ENCODE measurements at places on chromosomes 7 and 10.

- no peak for DNase-seq
Measured at GRCh38 chr10:65891073-65891981, 1034.5 kb upstream of the LRRTM3 start.

- DNase-seq, result no peak
Measured at GRCh38 chr10:117740691-117741222, 198.2 kb downstream of the EMX2 start.

DNA sequence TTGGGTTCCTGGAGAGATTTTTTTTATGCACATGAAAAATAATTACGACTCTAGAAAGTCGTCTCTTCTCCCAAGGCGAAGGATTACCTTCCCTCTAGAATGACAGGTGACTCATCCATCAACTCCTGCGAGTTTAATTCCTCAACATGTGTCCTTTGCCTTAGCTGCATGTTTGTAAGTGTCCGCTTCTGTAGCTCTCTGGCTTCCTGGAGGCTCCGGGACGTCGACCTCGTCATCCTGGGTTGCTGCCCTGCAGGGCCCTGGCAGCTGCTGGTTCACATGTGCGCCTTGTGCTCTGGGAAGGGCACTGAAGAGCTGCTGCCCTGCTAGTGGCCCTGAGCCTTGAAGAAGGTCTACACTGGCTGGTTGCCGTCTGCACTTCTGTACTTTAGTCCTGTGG, 210.2 kb downstream of the MLLT10 start:
- DNase-seq, result no peak

GRCh38 chr10:83982812-83983211, 156.5 kb upstream of the GHITM start:
- DNase-seq, result no peak

DNA sequence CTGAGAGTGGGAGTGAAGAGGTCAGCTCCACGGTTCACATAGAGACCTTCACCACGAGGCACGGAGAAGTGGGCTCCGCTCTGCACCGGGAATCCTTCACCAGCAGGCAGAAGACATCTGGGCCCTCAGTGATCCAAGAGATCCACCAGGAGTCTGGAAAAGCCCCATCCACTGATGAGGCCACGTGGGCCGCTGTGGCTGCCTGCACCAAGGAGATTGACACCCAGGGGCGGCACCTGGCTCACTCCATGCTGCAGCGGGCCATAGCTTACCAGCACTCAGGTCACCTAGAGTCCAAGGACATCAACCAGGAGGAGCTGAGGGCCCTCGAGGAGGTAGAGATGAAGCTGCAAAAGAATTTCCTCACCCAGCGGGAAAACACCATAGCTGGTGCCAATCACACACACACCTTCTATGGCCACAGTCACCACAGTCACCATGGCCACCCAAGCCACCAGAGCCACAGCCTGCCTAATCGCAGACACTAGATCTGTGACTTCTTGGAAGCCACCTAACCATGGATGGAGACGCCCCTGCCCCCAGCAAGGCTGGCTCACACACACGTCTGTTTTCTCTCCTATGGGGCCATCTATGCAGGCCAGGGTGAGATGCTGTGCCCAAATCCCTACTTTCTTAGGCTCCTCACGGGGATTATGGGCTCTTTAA, 694 bp downstream of the C10orf62 start:
- no peak for DNase-seq

DNA sequence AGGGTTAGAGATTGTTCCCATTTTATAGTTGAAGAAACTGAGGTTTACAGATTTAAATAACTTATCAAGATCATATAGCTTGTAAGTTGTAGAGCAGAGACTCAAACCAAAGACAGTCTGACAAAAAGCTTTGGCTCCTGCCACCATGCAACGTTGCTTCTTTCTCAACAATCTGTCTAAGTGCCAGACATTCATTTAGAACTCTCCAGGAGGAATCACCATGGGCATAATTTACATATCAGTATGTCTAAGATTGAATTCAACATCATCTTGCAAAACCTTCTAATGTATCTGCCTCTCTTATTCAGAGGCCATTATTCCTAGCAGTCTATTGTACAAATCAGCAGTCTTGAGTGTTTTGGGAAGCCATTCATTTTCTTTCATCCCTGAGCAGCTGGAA, 163.5 kb upstream of the PLXDC2 start:
- DNase-seq, result no peak

GRCh38 chr7:37433166-37433565, 15.5 kb downstream of the ELMO1 start:
- DNase-seq, result no peak

- DNase-seq, result no peak
Measured at GRCh38 chr10:92832121-92832520, 16.2 kb upstream of the EXOC6 start.

GRCh38 chr10:43272030-43272429, 5.2 kb upstream of the RASGEF1A start:
- no peak for DNase-seq

GRCh38 chr10:86363184-86363832, 3.3 kb downstream of the GRID1 start:
- no peak for DNase-seq

- no peak for DNase-seq
Measured at GRCh38 chr7:20304366-20304765, 26.3 kb upstream of the ITGB8 start.

GRCh38 chr7:34756025-34756437, 98.0 kb downstream of the NPSR1 start:
- DNase-seq, result no peak

- peak; percentile 76 for DNase-seq
Measured at GRCh38 chr7:102916426-102916825, 3.6 kb downstream of the LRRC17 start.

GRCh38 chr10:59577984-59578383, 131.7 kb downstream of the SLC16A9 start:
- no peak for DNase-seq

- DNase-seq, result no peak
Measured at GRCh38 chr10:30447125-30447799, 13.3 kb downstream of the MAP3K8 start.

DNA sequence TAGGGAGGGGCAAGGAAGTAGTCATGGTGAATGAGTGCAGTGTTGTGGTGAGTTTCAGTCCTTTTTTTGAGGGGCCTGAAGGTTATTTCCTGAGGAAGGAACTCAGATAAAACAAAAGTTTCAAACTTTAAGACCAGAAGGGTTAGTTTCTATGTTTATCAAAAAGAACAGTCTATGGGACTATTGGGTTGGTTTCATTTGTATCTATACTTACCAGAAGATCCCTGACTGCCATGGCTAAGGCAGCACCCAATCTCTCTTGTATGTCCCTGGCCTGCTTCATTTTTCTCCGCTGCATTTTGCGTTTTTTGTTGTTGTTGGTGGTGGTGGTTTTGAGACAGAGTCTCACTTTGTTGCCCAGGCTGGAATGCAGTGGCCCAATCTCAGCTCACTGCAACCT, 19.3 kb upstream of the GAD2 start:
- no peak for DNase-seq

DNA sequence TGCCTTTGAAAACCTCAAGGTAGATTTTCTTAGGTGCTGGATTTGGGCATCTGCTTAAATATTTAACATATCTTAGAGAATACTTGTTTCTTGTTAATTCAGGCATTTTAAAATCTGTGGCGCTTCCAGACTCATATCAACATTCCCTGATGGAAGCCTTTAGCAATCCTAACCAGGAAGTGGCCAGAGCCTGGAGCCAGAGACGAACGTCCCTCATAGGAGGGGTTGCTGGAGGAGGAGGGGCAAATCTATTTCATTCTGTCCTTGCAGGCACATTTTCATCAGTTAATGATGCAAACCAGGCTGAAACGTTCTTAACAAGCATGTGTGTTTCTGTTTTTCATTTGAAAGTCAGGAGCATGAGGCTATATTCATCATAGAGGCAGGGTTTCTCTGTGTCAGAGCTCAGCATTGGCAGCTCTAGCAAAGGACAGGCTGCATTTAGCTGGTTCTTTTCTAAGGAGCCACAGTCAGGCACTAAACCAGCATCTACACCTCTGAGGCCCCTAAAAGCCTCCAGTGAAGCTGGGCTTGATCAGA, 17.8 kb upstream of the IFIT2 start:
- peak; percentile 86 for DNase-seq

DNA sequence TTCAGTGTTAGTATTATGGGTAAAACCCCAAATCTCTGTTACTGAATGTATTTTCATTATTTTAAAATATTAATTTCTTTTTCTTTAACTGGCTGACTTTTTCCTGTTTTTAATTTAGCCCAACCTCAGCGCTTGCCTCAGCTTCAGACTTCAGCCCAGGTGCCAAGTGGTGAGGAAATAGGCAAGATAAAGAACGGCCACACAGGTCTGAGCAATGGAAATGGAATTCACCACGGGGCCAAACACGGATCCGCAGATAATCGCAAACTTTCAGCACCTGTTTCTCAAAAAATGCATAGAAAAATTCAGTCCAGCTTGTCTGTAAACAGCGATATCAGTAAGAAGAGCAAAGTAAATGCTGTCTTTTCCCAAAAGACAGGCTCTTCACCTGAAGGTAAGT, 57.5 kb downstream of the MDFIC start:
- no peak for DNase-seq

DNA sequence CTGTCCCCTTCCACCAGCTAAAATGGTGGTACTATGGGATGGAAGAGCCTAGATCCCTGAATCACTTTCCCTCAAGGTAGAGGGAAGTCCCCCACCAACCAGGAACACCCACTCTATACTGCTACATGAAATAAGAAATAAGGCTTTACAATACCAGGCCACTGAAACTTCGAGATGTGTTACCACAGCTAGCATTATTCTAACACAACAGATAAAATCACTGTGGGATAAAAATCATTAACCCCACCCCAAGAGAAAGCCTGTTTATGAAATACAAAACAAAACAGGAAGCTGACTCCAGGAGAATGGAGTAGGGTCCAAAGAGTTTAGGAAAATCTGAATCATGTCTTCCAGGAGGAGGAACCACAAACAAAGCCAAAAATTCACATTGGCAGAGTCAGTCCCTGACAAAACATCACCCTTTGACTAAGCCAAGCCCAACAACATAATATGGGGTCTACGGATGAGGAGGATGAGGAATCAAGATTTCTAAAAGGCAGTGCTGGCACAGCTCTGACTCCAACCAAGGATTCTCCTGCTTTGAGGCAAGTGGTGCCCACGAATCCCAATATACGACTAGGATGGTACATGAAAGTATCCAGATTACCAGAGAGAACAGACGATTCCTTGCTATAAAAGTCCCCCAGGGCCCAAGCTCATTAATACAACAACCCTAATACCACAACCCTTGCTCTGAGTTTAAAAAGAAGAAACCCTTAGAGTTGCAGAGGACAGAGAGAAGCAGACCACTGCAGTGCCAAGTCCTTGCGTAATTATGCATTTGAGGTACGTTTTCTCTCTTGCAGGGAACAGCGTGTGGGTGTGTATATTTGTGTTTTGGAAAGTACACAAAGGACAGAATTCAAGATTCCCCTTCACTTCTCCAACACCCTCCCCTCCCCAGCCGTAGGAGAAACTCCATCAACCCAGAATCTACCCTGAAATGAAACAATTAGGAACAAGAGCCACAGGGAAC, 23.7 kb downstream of the XPNPEP1 start:
- peak; percentile 56 for DNase-seq

DNA sequence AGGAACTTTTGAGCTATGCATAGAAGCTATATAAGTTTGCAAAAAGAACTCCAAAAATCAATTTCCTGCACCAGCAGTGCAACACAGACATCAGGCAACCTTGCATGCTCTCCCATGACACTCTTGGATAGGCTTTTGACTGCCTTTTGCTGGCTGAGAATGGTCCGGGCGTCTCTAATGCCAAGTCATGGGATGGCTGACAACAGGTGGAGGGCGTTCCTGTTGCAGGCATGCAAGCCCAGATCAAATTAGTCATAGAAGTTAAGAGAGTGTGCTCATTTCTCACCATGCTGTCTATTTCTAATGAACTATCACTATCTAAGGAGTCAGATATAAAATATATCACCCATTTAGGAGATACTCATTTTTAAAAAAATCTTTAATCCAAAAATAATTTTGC, 8.4 kb downstream of the PLCE1 start:
- no peak for DNase-seq

- peak; percentile 46 for DNase-seq
Measured at GRCh38 chr10:19014498-19014897, 34.1 kb upstream of the MALRD1 start.

DNA sequence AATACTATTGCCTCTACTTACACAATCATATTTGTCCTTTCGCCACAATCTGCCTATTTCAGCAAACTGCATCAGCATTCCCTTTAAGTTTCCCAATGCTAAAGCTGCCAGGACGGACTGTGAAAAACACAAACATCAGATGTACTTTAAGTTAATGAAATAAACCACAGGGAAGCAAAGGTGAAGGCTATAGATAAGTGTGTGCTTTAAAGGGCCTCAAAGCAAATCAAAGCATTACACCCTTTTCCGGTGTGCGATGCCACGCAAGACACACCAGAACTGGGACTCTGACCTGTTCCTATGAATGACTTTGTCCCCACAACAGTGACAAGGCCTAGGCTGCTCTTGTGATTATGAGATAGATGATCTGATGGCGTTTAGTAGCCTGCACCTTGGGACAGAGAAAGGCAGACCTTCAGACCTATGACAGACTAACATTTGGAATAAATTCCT, 23.4 kb downstream of the SLC26A3 start:
- no peak for DNase-seq

GRCh38 chr7:105011141-105011830, 2.7 kb upstream of the KMT2E start:
- no peak for DNase-seq

DNA sequence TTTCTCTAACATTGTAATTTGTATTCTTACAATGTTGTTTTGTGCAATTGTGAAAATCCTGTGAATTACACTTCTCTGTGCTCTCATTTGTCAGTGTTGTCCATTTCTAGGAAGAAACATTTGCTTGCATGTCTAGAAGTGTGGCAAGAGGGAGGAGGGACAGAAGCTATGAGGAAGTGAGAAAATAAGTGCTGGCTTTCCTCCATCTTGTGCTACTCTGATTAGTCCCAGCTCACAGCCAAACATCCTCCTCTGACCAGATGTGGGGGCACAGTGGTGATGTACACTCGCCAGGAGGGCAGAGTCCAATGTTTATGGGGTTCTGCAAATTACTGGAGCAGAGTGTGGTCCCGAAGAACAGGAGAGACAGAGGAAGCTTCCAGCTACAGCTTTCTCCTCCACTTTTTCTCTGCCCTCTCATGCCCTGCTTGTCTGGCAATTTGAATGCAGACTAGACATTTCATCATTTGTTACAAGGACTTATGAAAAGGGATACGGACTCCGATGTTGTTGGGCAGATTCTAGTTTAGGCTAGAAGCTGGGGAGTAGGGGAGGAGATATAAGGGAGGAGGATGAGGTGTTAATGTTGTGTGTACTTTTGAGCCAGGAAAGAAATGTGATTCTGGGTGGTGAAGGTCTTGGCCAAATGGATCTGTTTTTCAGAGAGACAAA, 131.0 kb upstream of the C1GALT1 start:
- no peak for DNase-seq

Data from fibroblast of skin of back (primary cell).